Memory B cell (primary cell): ENCODE measurements at places on chromosomes 6 and 20.

DNA sequence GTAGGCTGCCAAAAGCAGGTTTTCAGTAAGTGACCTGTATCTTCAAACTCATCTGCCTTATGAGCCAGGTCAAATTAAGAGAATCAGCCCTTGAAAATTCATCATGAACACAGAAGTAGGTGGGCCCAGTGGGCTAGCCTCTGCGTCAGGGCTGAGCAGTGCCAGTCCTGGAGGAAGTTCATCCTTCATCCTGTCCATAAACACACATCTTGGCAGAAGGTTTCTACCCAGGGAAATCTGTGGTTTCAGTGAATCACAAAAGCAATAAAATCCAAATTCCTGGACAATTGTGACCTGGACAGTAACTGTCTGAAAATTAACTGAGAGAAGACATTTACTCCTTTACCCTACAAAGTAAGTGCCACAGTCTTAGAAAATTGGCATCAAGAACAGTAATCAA lies 72.4 kb downstream of the ATG5 start:
- no peak overlapping the region for H3K27ac ChIP-seq
- H3K27me3 ChIP-seq, result no peaks in the 10 kb centered on the region
- H3K4me3 ChIP-seq, result no peak overlapping the region
- no peaks in the 10 kb centered on the region for H3K36me3 ChIP-seq
- H3K4me1 ChIP-seq, result peaks cover 14% of the 10 kb centered on the region

GRCh38 chr6:8170245-8170644 lies 67.9 kb upstream of the EEF1E1 start:
- no peaks in the 10 kb centered on the region for H3K4me1 ChIP-seq
- H3K4me3 ChIP-seq, result no peak overlapping the region
- no peak overlapping the region for H3K27ac ChIP-seq
- H3K36me3 ChIP-seq, result peaks cover 2% of the 10 kb centered on the region

GRCh38 chr6:133262804-133263203 lies 21.6 kb downstream of the EYA4 start:
- DNase-seq, result no peak
- H3K4me1 ChIP-seq, result no peaks in the 10 kb centered on the region
- H3K27me3 ChIP-seq, result peaks cover 2% of the 10 kb centered on the region

DNA sequence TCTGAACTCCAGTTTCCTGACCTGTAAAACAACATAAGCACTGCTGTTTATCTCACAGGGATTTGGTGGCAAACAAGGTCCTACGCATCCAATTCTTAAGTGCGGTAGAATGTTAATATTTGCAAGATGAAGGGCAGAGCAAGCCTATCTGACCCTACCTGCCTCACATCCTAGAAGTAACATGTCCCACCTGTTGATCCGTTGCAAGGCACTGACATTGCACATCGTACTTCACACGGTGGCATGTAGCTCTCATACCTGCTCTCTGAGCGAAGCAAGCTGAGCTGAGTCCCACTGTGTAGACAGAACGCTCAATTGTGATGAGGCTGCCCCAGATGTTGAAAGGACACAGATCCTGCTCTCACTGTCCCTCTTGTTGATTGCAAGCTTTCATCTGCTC lies 154.7 kb upstream of the PDE10A start:
- H3K4me3 ChIP-seq, result no peak overlapping the region
- no peaks in the 10 kb centered on the region for H3K36me3 ChIP-seq
- peaks cover 2% of the 10 kb centered on the region for H3K4me1 ChIP-seq
- no peak for DNase-seq

DNA sequence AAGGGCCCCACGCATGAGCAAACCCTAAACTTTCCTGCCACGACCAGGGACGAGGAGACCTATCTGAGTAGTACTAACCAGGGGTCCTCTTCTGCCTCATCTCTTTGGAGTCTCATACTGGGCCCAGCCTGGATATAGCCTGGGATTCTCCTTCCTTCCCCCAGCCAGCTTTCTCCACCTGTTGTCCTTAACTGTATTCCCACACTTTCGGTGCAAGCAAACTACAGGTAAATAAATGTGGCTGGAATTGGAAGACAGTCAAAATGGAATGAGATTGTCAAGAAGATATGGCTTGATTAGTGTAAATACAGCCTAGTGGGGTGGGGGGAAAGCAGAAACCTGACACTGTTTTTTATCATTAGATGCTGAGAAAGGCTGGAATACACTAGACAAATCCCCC lies 23.5 kb upstream of the LY86 start:
- no peaks in the 10 kb centered on the region for H3K27me3 ChIP-seq
- no peak for DNase-seq
- H3K36me3 ChIP-seq, result peaks cover 26% of the 10 kb centered on the region
- H3K4me3 ChIP-seq, result no peak overlapping the region
- peaks cover 10% of the 10 kb centered on the region for H3K4me1 ChIP-seq

DNA sequence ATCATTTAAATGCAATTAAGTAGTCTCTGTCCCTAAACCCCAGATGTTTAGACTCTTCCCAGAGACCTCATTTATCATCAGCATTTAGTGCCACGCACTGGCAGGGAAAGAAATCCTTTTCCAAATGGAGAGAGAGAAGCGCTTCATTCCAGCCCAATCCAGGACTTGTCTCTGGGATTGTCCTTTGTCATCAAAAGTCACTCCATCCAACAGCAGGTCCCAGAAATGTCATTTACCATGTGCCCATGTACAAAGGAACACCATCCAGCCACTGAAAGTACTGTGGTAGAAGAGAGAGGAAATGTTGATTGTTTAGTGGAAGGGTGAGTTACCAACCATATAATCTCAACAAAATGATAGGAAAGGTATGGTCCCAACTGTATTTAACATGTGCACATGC lies 66.9 kb upstream of the SMIM28 start:
- no peaks in the 10 kb centered on the region for H3K4me1 ChIP-seq
- DNase-seq, result no peak
- peaks cover 4% of the 10 kb centered on the region for H3K27me3 ChIP-seq
- no peak overlapping the region for H3K4me3 ChIP-seq
- no peak overlapping the region for H3K27ac ChIP-seq
- no peaks in the 10 kb centered on the region for H3K36me3 ChIP-seq
